ENCODE measurements at places on chromosomes 2 and 18.

DNA sequence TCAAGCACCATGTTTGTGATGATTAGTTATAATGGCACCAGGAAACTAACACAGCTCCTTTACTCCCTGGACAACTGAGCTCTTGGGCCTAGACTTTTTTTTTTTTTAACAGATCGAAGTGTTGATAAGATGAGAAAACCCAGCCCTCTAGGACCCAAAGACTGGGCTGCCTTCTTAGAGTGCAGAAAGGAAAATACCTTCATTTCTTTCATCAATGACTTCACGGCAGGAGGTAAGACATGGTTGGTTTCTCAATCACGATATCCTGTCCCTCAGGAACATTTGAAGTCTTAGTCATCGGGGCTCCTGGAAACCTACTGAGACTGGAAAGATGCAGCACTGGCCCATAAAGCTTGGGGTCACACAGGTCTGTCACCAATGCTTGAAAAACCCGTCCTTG, 84.7 kb downstream of the TNFRSF11A start:
- DNase-seq = no peak

- no peak for DNase-seq
Observed at GRCh38 chr2:240966457-240966905, 31.9 kb upstream of the SNED1 start.

GRCh38 chr2:198347946-198348345, 543.6 kb downstream of the PLCL1 start:
- DNase-seq = no peak

DNA sequence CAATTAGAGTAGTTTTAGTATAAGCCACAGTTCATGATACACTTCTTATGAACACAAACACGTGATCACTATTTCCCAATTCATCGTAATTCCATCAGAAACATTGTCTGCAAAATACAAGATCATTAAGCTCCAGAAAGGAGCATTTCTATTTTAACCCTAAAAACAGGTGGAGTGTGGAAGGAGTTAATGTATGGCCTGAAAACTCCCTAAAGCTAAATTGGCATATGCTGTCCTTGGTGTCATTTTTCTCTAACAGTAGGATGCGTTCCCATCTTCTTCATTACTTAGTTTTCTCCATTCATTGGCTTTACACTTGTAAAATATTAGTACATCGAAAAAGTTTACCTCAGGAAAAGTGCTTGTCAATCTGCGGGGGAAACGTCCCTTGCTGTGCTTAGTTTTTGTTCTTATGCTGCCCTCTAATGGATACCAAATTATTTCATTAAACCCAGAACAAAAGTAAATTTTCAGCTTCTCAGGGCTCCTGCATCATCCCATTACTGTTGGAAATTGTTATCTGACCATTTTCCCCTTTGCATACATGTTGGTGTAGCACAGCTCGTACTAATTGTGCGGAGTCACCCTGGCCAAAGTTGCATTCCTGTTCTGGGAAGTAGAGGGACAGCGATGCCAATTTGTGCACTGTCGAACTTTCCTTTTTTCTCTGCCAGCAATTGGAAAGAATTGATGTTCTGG, 153.4 kb downstream of the GPD2 start:
- DNase-seq = peak; percentile 59

- DNase-seq = no peak
Observed at GRCh38 chr2:64318476-64318748, 135.6 kb upstream of the LGALSL start.

DNA sequence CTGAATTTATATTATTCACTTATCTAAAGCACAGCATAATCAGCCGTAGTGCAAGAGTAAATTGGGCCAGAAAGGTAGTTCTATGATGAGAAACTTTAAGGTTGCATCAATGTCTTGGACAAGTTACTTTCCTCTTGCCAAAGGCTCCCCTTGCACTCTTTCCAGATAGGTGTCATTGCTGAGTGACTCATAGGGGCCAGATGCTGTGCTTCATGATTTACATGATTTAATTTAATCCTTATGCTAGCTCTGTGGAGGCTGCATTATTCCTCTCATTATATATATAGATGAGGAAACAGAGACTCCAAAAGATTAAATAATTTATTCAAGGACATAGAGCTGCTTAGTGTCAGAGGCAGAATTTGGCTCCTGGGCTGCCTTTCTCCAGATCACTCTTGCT, 5.0 kb downstream of the CFAP221 start:
- no peak for DNase-seq

- no peak for DNase-seq
Observed at GRCh38 chr2:130339885-130340745, 2.6 kb upstream of the IMP4 start.

- no peak for DNase-seq
Observed at GRCh38 chr2:18437909-18438308, 122.5 kb downstream of the RDH14 start.

GRCh38 chr18:74137920-74138538, 9.6 kb downstream of the FBXO15 start:
- DNase-seq = no peak

DNA sequence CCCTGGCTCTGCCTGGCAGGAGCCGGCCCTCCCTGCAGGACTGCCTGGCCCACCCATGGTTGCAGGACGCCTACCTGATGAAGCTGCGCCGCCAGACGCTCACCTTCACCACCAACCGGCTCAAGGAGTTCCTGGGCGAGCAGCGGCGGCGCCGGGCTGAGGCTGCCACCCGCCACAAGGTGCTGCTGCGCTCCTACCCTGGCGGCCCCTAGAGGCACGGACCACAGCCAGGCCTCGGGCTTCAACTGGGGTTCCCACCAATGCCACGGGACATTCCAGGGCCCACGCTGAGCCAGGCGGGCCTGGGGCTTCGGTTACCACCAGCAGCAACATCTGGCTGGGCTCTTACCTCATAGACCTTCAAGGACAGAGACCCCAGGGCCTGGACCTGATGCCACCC, 6.1 kb upstream of the GMPPA start:
- DNase-seq = no peak

DNA sequence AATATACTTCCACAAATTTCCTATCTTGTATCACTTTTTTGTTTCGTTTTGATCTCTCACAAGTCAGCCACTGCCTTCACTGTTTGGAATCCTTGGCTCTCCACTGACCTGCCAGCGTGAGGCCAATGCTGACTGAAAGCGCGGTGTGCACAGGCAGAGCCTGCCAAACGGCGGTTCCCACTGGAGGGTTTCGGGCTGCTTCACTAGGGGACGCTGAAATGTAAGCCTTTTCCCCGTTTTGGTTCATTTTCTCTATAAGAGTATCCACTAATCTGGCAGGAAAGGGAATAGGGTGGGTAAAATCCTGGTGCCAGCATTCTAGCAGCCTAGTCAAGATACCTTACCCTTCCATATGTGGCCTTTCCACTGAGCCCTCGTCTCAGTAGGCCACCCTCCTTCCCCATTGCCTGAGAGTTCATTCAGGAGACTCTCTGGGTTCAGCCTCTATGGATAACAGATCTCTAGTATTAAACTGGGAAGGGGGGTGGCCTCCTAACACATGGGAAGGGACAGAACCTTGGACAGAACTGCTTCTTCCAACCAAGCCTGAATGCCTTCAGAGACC, 91.5 kb downstream of the DYM start:
- DNase-seq = no peak

- DNase-seq = no peak
Observed at GRCh38 chr18:2970772-2971659, 41.9 kb downstream of the LPIN2 start.

GRCh38 chr2:4762951-4763376, 929.2 kb upstream of the SOX11 start:
- no peak for DNase-seq

DNA sequence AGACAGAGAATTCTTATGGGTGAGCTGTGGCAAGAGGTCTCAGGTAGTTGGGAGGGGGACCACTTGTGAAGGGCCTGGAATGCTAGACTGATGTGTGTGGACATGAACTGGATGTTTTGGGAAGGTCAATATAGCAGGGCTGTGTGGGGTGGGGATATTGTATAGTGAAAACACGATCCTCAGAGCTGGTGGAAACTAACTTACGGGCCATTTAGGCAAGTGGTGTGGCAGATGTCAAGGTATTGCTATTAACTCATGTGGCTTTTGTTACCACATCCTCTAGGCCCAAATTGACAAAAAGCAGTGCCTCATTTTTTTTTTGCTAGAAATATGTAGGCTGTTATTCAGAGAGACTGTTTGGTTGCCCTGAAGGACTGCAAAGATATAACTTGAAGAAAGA, 8.0 kb upstream of the GALNT1 start:
- DNase-seq = no peak

DNA sequence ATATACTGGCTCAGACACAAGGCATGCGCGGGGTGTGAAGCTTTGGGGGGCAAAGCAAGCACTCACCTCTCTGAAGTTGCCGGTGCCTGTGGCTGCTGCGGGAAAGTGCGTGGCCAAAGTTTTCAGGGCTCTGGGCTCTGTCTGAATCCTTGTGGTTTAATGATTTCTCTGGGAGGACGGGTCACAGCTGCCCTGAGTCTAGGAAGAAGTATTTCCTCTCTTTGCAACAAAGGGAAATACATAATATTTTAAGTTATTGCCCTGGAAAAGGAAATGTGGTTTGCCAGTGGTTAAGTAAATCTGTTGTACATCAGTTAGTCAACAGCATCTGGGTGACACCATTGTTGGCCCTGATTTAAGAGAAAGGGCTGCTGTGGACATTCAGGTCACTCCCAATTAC, 56.7 kb upstream of the ZDBF2 start:
- no peak for DNase-seq
